ENCODE measurements at places on chromosomes 7 and 10.

- no peak for DNase-seq
These were observed 33.3 kb upstream of the SH2B2 start for GRCh38 chr7:102253066-102253972.

DNA sequence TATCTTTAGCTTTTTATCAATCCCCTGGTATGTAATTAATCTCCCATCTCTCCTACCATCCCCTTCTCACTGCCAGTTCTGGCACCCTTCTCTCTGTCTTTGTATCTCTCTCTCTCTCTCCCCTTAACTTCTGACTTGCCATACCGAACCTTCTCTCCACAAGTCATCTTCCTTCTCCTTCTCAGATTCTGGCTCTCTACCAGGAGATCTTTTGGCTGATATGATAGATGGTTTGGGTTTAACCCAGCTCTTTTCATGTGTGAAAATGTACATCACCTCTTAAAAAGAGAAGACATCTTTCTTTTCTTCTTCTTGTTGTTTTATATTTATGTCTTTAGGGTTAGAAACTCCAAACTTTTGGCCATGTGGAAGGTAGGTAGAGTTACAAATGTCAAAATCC, 196.7 kb downstream of the HGF start:
- no peak for DNase-seq

- DNase-seq, result no peak
These were observed 127.8 kb upstream of the RSU1 start for GRCh38 chr10:16944986-16945385.

DNA sequence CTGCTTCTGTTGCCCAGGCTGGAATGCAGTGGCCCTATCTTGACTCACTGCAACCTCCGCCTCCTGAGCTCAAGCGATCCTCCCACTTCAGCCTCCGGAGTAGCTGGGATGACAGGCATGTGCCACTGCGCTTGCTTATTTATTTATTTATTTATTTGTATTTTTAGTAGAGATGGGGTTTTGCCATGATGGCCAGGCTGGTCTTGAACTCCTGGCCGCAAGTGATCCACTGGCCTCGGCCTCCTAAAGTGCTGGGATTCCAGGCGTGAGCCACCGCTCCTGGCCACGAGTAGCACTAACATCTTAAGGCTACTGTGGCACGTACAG, 70.9 kb downstream of the CARD11 start:
- DNase-seq, result peak; percentile 22

GRCh38 chr7:21580073-21580521, 37.3 kb downstream of the DNAH11 start:
- no peak for DNase-seq

GRCh38 chr7:1530946-1531262, 402 bp downstream of the MAFK start:
- DNase-seq, result no peak

- DNase-seq, result peak; percentile 62
These were observed 11.6 kb downstream of the ADCK2 start for GRCh38 chr7:140684066-140684950.

DNA sequence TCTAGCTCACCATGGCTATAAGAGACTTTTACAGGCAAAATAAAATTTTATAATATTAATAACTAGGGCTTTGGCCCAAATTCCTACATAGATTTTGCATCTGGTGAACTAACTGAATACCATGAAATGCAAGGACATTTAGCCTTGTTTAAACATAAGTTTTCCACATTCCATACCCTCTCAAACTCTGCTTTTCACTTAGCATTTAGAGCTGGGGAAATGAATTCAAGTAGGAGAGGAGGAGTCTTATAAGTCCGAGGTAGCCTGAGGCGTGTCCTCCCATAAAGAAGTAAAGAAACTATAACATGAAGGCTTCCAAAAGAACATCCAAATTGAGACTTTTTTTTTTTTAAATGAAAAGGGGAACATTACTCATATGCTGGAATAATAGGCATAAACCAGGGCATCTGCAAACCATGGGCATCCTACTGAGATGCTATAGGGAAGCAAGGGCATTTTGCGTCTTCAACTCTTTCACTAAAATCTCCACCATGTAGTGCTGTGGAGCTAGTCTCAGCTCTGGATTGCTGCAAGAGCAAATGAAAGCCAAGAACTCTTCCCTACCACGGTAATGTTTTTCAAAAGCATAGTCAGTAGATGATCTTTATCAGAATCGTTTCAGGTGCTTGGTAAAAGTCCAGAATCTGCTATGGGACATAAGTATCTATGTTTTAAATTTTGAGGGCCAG, 79.1 kb downstream of the PALS2 start:
- no peak for DNase-seq

- no peak for DNase-seq
These were observed 3.5 kb downstream of the COBL start for GRCh38 chr7:51312951-51313737.

DNA sequence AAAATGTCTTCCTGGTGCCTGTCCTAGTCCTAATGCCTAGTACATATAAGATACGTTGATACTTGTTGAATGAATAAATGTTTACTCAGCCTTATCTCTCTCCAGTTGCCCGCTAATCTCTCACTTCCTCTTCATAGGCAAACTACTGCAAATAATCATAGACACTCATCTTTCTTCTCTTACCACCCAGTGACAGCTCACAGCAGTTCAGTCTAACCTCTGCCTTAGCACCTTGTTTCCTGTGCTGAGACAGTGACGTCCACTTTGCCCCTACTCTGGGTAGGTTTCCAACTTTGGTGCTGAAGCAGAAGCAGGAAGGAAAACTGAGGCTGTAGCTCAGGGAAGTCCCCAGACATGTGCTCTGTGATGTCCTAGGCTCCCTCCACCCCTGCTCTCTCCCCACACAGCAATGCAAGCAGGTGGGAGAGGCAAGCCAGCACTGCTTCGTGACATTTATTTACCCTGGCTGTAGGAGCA, 45.5 kb upstream of the RHOBTB1 start:
- no peak for DNase-seq

DNA sequence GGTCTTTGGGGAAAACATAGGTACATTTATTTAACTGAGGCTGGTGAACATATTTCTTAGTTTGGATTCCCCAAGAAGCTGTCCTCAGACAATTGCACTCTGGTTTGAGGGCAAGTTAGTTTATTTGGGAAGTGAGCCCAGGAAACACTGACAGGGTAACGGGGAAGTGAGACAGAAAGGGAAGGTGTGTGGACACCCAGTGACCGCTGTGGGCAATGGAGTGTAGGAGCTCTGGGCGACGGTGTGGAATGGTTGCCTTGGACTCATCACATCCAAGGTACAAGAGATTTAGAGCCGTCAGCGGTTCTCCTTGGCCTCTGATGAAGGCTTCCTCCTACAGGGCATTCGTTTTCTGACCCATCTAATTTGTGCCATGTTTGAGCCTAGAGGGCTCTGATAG, 7.1 kb downstream of the MRC1 start:
- DNase-seq, result no peak

GRCh38 chr10:26574783-26575182, 122.7 kb upstream of the PDSS1 start:
- DNase-seq, result no peak

GRCh38 chr10:18008986-18009385, 57.3 kb downstream of the SLC39A12 start:
- no peak for DNase-seq

- peak; percentile 63 for DNase-seq
These were observed 38.8 kb upstream of the ANTXRL start for GRCh38 chr10:46247808-46248569.

GRCh38 chr10:13139676-13140075, 21.7 kb upstream of the MCM10 start:
- no peak for DNase-seq

GRCh38 chr10:35153716-35154115, 27.1 kb downstream of the CREM start:
- DNase-seq, result no peak

DNA sequence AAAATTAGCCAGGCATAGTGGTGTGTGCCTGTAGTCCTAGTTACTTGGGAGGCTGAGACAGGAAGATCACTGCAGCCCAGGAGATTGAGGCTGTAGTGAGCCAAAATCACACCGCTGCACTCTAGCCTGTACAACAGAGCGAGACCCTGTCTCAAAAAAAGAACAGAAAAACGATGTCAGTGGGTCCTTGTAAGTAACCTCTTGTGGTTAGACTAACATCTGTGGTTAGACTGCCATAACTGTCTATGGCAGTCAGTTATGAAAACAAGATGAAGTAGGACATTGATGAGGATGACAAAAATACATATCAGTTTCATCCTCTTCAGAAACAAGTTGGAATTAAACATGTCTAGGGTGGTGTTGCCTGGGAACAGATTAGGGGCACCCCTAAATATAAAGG, 53.3 kb downstream of the AKAP9 start:
- no peak for DNase-seq

DNA sequence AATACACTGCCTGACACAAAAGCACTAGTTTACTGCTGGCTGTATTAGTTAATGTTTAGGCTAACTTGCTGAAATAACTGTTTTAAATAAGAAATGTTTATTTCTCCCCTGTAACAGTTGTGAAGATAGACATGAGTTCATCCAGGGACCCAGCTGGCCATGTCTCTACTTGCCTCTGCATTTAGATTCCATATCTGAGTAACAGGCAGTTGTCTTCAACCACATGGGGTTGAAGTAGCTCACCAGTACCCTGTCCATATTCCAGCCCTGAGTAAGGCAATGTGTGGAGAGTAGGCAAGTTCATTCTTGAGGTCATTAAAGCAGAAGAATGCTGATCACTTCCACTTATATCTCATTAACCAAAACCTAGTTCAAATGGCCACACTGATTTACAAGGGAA, 31.1 kb upstream of the RSBN1L start:
- DNase-seq, result no peak

DNA sequence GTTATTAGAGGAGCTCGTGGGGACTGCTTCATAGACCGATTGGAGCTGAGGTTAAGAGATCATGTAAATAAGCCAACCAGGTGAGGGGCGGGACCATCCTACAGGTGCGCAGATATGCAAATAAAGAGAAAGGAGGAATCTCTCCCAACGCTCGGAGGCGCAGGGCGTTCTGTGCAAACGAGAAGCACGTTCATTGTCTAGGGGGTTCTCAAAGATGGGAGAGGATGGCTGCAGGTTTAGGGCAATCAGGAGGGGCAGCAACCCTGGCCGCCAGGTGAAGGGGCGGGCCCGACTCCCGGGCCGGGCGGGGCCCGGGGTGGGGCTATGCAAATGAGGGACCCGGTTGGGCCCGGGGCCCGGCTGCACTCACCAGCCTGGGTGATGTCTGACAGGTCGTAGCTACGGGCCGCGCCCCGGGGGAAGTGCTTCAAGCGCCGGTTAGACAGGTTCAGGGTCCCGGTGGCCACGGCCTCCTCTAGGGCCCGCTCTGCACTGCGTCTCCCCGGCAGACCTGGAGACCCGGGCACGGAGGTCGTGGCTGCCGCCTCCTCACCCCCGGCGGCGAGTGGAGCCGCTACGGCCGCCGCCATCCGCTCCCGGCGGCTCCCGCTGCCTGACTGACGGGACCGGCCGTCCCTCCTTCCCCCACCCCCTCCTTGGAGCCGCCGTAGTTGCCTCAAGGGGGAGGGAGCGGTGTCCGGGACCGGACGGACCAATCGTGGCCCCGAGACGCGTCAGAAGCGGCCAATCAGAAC, at the start of gene LRCH4:
TSS of gene LRCH4 (minus strand) at position 619 of the 755 bp plus-strand sequence. CDS start at position 590, 29 bp downstream.
- peak; percentile 87 for DNase-seq

DNA sequence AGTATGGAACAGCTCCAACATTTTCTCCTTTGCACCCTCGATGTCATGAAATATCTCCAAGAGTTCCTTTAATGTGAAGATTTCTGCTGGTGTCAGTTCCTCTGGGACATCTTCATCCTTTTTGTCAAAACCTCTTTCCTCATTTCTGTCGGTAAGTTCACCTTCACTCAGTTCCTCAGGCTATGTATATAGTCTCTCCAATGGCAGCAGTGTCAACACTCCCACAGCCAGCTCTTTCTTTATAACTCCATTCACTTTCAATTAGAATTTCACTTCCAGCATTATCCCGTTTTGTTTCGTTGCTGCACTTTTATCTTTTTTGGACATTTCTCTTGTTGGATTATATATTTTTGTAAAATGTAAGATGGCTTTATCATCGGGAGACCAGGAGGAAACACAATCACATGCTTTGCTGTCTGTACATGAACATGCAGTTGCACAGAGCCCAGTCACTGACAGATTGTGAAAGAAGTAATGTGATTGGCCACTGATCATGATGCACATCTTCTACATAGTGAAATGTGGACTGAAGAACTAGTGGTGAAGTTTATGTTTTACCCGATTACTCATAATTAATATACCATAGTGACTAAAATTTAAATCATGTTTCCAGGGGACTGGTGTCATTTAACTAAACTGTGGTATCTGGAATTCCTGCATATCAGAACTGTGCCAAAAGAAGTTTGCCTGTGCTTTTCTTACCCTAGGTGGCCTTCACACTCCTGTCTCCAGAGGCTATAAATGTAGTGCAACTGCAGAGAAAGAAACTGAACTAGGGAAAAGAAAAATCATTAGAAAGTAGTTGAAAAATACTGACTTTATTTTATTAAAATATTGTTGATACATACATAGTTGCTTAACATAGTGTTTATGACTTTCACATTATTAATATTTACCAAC, 289.6 kb downstream of the PPP1R3A start:
- DNase-seq, result no peak

- no peak for DNase-seq
These were observed 187.1 kb downstream of the NPSR1 start for GRCh38 chr7:34844936-34845665.

DNA sequence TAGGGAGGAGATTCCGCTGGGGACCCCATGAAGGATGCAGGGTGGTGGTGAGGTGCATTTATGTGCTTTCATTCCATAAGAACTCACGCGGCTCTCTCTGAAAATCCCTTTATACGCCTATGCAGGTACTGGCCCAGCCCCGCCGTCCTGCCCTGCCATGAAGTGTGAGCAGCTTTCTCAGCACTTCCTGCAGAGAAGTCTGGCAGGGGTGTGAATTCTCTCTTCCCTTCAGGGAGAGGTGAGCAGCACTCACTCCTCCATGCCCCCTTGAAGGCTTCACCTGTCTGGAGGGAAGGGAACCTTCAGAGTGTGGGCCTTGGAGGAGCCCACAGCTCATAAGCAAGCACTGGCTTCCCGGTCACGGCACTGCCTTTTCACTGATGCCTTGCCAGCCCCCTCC, 34.0 kb downstream of the PPP2R2D start:
- peak; percentile 67 for DNase-seq

GRCh38 chr7:122364761-122365280, 60.3 kb upstream of the FEZF1 start:
- DNase-seq, result no peak

- DNase-seq, result no peak
These were observed 266.1 kb upstream of the KLF6 start for GRCh38 chr10:4051011-4051640.

GRCh38 chr10:97000487-97001182, 168.5 kb downstream of the LCOR start:
- no peak for DNase-seq

- DNase-seq, result no peak
These were observed at the start of gene UCN3 for GRCh38 chr10:5364890-5365338. UCN3 (plus strand) TSS chr10:5364966; CDS start chr10:5373721, 8,755 bp downstream.

GRCh38 chr7:44959433-44959951, 19.3 kb downstream of the MYO1G start:
- DNase-seq, result no peak

DNA sequence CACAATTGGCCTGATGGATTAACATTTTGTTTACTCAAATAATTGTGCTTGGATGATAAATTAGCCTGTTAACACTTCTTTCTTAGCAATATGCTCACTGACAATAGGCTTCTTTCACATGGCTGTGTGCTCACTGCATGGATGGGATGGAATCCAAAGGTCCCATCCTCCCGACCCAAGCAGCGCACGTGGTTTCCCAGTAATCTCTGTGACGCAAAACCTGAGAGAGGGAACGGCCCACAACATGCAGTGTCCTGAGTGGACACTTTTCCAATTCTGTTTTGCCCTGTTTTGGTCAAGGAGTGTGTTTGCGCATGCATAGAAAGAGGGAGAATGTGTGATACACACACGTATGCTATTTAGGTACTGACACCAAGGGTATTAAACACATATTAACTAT, 42.1 kb upstream of the RASGEF1A start:
- DNase-seq, result no peak
